ENCODE measurements at places on chromosomes 16 and 17. TPM values are rescaled to one million over a fixed set of nuclear protein-coding genes. Genes with fewer than 3 reads are reported as not detected.

The ZC3H7A gene
- total RNA-seq: 57.4 TPM

The CDYL2 gene
- total RNA-seq: 2.5 TPM

The CLEC10A gene
- 12.8 TPM for total RNA-seq

The CSNK1D gene
- total RNA-seq: 45.1 TPM

The PIRT gene
- 5.5 TPM for total RNA-seq

The STH gene
- not detected for total RNA-seq

The CDH1 gene
- total RNA-seq: 1.4 TPM

The HAS3 gene
- 0.95 TPM for total RNA-seq

The CDC6 gene
- not detected for total RNA-seq

The ASGR2 gene
- total RNA-seq: 2.4 TPM

The ABI3 gene
- total RNA-seq: 3.6 TPM

The GUCY2D gene
- not detected for total RNA-seq

DNA sequence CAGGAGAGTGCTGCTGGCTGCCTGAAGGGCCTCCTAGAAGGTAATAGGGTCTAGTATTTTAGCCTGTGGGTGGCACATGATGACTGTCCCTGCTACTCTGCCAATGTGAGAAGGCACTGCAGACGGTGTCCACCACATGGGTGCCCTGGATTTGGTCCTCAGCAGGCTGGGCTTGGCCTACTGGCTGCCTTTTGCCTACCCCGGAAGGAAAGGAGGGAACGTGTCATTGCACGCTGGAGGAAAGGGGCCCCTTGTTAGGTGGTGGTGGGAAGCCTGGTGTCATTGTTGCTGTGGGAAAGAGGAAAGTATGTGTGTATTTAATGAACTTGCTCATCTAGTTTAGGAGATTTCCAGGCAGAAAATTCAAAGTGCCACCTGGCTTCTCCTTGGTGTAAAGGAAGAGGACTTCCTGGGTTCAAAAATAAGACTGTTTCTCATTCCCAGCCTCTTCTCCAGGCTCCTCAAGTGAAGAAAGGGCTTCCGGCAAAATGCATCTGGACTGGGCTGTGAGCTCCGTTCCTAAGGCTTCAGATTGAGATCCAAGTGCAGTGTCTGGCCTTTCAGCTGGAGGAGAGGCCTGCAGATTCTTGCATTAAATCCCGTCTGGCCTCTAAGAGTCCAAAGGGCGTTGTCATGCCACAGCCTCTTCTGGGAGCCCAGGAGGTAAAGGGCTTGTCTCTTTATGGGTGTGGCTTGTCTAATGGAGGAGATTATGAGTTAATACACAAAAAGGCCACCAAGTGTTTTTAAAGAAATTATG lies 55.1 kb downstream of the RPTOR start:
- DNase-seq: no peak

DNA sequence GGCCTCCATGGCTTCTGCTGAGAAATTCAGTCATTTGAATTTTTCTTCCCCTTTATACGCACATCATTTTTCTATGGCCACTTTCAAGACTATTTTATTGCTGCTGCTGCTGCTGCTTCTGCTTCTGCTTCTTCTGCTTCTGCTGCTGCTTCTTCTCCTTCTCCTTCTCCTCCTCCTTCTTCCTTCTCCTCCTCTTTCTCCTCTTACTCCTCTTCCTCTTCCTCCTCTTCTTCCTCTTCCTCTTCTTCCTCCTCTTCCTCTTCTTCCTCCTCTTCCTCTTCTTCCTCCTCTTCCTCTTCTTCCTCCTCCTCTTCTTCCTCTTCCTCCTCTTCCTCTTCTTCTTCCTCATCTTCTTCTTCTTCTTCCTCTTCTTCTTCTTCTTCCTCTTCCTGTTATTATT lies 22.4 kb downstream of the CPD start:
- no peak for DNase-seq

DNA sequence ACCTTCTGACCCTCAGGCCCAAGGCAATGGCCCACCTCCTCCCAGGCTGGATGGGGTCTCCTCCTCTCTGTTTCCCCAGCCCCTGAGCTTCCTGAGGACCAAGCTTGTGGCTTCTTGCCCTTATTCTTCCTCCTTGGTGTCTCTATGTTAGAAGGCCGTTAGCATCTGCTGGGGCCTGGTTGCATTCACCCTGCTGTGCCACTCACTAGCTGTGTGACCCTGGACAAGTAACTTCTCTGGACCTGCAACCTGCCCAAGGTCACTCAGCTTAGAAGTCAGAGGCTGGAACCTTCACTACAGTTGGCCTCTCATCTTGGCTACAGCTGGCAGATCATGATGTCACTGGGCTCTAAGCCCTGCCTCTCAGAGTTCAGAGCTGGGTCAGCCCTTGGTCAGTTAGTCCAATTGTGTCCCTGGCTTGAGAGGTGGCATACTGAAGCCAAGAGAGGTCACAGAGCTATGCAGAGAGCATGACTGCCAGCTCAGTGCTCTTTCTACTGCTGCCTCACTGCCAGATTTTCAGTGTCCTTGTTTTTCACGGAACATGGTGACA lies 3.0 kb downstream of the MT2A start:
- DNase-seq: no peak

GRCh38 chr16:67163164-67163998 lies 1.2 kb upstream of the HSF4 start:
- peak; percentile 89 for DNase-seq

- no peak for DNase-seq
Observed at GRCh38 chr17:27438348-27438998, 17.8 kb upstream of the KSR1 start.

DNA sequence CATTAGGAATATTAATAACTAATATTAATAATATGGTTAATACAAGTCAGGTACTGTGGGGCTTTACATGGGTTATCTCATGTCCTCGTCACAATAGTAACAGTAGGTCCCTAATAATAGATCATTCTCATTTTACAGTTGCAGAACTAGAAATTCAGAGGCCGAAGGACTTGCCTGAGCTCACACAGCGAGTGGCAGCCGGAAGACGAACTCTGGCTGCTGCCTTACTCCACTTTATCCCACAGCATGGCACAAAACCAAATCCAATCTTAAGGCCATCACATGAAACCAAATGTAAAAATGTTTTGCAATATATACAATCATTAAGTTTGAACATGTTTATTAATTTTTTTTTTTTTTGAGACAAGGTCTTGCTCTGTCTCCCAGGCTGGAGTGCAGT lies 13.6 kb downstream of the GNA13 start:
- no peak for DNase-seq

DNA sequence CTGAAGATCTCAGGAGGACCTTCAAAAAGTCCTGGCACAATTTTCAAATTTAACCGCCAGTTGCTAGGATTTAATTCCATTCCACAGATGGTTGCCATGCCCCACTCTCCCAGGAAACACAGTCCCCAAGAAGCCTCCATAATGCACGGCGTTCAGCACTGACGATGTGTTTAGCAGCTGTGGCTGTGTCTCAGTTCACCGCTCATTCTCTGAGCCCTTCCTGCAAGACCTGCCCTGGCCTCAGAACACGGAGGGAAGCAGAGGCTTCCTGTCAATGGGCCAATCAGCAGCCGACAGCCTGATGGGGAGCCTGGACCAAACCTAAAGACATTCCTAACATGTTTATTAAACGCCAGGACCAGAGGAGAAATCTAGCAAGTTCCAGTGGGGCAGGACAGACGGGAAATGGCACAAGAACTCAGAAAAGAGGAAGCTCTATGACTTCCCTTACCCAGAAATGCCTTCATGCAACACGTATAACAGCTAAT lies 4.9 kb downstream of the MYLK3 start:
- peak; percentile 50 for DNase-seq

DNA sequence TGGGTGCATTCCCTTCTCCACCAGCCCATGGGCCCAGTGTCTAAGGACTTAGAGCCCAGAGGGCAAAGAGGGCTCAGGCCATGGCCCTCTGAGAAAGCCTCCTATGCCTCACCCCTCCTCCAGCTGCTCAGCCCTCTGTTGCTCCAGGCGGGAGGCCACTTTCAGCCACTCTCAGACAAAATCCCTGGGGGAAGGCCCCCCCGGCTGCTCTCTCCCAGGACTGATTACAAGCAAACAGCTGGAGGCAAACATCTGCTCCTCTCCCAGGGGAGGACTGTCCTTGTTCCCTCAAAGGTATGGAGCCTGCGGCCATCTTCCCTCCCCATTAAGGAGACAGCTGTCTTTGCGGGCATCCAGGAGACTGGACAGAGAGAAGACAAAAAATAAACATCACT lies 54.9 kb upstream of the DLX4 start:
- DNase-seq: no peak

GRCh38 chr16:4847774-4848587 lies 700 bp downstream of the UBN1 start:
- DNase-seq: peak; percentile 81

GRCh38 chr16:22670551-22671041 lies 143.4 kb upstream of the HS3ST2 start:
- DNase-seq: peak; percentile 65

DNA sequence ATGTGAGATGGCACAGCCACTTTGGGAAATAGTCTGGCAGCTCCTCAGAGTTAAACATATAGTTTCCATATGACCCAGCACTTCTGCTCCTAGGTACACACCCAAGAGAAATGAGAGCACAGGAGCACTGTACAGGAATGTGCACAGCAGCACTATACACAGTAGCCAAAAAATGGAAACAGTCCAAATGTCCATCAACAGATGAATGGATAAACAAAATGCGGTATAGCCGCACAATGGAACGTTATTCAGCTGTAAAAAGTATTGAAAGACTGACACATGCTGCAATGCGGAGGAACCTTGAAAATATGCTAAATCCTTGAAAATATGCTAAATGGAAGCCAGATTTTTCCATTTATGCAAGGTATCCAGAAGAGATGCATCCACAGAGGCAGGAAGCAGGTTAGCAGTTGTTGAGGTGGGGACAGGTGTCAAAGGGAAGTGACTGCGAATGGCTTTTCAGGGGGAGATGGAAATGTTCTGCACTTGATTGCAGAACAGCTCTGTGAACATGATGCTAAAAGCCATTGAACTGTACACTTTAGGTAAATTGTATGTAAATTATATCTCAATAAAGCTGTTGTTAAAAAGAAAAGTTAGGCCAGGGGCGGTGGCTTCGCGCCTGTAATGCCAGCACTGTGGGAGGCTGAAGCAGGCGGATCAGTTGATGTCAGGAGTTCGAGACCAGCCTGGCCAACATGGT lies 80.7 kb downstream of the MPRIP start:
- no peak for DNase-seq

GRCh38 chr17:4703330-4703691 lies 626 bp downstream of the PELP1 start:
- DNase-seq: peak; percentile 41

DNA sequence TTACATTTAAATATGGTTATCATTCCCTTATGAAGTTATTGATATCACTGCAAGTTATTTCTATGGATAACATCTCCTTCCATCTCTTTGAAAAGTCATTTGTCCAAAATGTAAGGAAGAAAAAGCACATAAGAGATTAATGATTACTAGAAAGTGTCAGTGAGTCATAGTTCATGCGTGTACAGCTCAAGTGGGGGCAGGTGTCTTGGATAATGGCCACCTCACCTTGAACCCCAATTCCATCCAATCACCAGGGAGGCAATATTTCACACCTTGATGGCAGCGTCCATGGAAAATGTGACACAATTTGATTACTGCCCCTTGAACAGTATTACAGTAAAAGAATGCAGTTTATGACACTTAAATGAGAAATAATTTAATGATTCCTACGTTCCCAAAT lies 358.3 kb upstream of the SOX9 start:
- no peak for DNase-seq

- no peak for DNase-seq
Observed at GRCh38 chr17:58447039-58447975, 30.0 kb upstream of the RNF43 start.

GRCh38 chr17:27477050-27477888 lies 21.0 kb downstream of the KSR1 start:
- no peak for DNase-seq

DNA sequence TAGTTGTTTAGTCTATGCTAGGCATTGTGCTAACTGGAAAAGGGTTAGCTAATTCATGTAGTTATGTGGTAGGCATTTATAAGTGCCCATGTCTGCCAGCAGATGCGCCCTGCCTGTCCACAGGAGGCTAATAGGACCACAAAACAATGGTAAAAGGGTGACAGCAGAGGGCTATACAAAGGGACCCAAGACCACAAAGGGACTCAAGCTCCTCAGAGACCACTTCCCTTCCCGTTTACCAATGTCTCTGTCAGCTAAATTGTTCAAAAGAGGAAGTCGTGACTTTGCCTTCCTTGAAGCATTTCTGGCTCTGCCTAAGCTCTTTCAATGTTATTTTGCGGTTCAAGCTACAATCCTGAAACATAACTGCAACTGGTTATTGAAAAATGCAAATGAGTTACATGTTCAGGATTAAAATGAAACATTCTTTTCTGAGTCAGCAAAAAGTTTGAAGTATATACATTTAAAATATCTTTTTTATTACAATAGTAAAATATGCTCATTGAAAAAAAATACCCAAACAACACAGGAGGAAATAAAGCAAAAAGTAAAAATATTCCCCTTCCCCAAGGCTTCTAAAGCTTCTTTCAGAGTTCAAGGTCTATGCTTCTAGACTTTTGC lies 149.2 kb downstream of the MAF start:
- no peak for DNase-seq
